Activated CD8-positive, alpha-beta T cell treated with anti-CD3 and anti-CD28 coated beads for 36 hours (primary cell): ENCODE measurements at places on chromosomes 4 and X. TPM values are rescaled to one million over a fixed set of nuclear protein-coding genes. Genes with fewer than 3 reads are reported as not detected.

GRCh38 chr4:20944961-20945360 lies 244.7 kb downstream of the PACRGL start:
- no peaks in the 10 kb centered on the region for H3K36me3 ChIP-seq
- H3K27me3 ChIP-seq: no peaks in the 10 kb centered on the region
- H3K27ac ChIP-seq: no peak overlapping the region

DNA sequence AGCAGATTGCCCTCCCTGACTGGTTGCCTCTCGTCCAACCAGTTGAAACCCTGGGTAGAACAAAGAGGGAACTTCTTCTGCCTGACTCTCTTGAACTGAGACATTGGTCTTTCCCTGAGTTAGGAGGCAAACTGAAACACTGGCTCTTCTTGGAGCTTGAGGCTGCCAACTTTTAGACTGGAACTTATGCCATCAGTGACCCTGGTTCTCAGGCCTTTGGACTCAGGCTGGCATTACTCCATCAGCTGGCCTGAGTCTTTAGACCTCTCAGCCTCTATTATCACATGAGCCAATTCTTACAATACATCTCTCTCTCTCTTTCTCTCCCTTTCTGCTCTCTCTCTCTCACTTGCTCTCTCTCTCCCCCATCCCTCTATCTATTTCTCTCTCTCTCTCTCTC lies 86.4 kb downstream of the EMCN start:
- no peaks in the 10 kb centered on the region for H3K36me3 ChIP-seq
- no peaks in the 10 kb centered on the region for H3K27me3 ChIP-seq
- no peak for DNase-seq
- no peaks in the 10 kb centered on the region for H3K4me1 ChIP-seq

GRCh38 chrX:2559124-2559523 lies 58.3 kb upstream of the DHRSX start:
- no peak overlapping the region for H3K27ac ChIP-seq
- H3K27me3 ChIP-seq: peaks cover 21% of the 10 kb centered on the region
- H3K36me3 ChIP-seq: no peaks in the 10 kb centered on the region
- DNase-seq: no peak

EDNRA gene
- not detected for total RNA-seq

GRCh38 chrX:102835504-102836146 lies 101.4 kb upstream of the RAB40AL start:
- peaks cover 6% of the 10 kb centered on the region for H3K36me3 ChIP-seq
- no peaks in the 10 kb centered on the region for H3K4me1 ChIP-seq
- no peak overlapping the region for H3K27ac ChIP-seq
- DNase-seq: peak; percentile 16

DNA sequence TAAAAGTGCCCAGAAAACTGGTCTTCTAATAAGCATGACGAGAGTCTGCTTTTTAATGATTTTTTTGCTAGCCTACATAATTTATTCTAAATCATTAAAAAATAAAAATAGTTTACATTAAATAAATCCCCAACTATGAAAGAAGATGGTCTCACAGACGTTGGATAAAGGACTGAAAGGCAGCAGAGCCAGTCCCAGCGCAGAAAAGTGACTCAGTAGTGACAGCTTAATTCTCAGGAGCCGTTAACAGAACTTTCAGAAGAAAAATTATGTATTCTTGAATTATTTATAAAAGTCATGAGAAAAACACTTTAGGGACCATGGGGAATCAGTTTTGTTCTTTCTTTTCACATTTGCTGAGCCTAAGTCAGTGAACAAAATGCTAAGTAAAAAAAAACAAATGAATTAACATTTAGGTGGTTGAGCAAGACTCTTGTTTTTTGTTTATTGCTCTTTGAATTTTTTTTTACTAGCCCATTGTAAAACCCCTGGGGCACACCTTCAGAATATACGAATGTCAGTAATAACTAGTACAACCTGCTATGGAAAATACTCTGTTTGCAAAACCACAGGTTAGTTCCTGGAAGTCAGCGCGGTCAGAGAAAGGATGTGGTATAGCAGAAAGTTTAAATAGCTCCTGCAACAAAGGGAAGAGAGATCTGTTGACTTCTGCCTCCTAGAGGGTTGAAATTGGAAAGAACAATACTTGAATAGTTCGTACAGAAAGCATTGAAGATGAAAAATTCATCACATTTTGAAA lies 50.4 kb upstream of the CCDC160 start:
- peak overlapping the region; percentile 74 for H3K4me3 ChIP-seq
- peak overlapping the region; percentile 71 for H3K27ac ChIP-seq
- H3K27me3 ChIP-seq: no peaks in the 10 kb centered on the region
- H3K4me1 ChIP-seq: peaks cover 24% of the 10 kb centered on the region
- DNase-seq: peak; percentile 80
- no peaks in the 10 kb centered on the region for H3K36me3 ChIP-seq

- no peaks in the 10 kb centered on the region for H3K36me3 ChIP-seq
- no peaks in the 10 kb centered on the region for H3K4me1 ChIP-seq
- DNase-seq: no peak
- no peaks in the 10 kb centered on the region for H3K27me3 ChIP-seq
- no peak overlapping the region for H3K4me3 ChIP-seq
- no peak overlapping the region for H3K27ac ChIP-seq
Measured at GRCh38 chr4:52943677-52944076, 81.6 kb downstream of the RASL11B start.

DNA sequence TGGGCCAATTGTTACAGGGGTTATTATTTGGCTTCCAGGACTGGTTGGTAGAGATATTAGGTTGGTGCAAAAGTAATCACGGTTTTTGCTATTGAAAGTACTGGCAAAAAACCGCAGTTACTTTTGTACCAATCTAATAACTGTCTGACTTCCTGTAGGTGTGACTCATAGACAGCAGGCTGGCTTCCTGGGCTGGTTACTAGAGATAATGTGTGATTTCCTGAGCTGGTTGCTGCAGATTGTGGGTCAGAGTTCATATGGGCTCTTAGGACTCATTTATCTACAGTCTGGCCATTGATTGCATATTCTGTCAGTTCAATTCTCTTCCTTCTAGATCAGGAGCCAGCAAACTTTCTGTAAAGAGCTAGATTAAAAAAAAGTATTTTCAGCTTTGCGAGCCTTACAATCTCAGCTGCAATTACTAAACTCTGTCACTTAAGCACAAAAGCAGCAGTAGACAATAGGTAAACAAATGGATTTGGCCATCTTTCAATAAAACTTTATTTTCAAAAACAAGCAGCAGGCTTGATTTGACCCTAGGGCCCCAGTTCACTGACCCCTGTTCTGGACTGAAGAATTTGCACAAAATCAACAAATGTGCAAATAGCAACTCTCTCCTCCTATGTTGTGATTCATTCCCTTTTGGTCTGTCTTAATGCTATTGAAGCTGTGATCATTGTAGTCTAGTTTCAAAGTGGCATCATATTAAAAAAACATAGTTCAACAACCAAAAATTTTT lies 50.8 kb upstream of the BOD1L1 start:
- no peaks in the 10 kb centered on the region for H3K36me3 ChIP-seq
- no peaks in the 10 kb centered on the region for H3K4me1 ChIP-seq
- DNase-seq: no peak
- H3K4me3 ChIP-seq: no peak overlapping the region
- H3K27ac ChIP-seq: no peak overlapping the region

DNA sequence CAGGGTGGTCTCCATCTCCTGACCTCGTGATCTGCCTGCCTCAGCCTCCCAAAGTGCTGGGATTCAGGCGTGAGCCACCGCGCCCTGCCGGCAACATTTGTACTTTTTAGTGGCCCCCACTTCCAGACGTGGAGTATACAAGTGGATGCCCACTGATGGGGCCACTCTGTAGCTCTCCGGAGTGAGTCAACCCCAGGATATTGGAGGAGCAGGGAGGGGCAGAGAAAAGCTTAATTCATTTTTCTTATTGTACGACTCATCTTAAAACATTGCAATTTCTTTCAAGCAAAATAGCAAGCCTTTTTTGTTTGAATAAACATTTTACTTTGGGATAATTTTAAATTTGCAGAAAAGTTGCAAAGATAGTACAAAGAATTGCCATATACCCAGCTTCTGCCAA lies 34.6 kb downstream of the FAM9C start:
- H3K36me3 ChIP-seq: no peaks in the 10 kb centered on the region
- no peak for DNase-seq
- no peak overlapping the region for H3K27ac ChIP-seq
- H3K27me3 ChIP-seq: no peaks in the 10 kb centered on the region

DNA sequence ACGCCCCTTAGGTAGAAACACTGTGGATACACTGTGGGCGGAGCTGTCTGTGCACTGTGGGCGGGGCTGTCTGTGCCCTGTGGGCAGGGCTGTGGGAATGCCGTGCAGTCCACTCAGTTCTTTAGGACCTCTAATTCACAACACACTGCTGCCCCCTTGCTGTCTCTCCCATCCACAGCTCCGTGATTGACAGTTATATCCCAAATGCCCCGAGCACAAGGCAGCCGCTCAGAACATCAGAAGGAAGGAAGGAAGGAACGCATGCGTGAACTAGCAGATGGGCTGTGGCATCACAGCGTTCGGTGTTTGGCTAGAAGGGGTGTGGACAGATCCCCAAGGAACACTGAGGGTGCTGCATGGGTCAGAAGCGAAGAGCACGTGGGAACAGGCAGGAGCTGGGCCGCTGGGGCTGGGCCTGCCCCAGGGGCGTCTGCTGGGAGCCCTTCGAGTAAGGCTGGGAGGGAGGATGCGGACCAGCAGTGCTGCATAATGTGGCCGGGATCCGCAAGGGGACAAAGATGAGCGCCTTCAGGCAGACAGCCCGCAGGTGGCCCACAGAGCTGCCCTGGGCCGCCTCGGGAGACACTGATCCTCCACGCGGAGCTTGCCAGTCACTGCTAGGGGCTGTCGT lies 29.8 kb downstream of the ACOX3 start:
- no peak overlapping the region for H3K4me3 ChIP-seq
- H3K27ac ChIP-seq: no peak overlapping the region
- DNase-seq: no peak
- H3K27me3 ChIP-seq: no peaks in the 10 kb centered on the region
- H3K36me3 ChIP-seq: peaks cover 28% of the 10 kb centered on the region

GRCh38 chrX:138890491-138890890 lies 179.0 kb upstream of the FGF13 start:
- H3K4me1 ChIP-seq: no peaks in the 10 kb centered on the region
- no peak overlapping the region for H3K4me3 ChIP-seq
- H3K27me3 ChIP-seq: no peaks in the 10 kb centered on the region
- H3K27ac ChIP-seq: no peak overlapping the region

KDR gene
- total RNA-seq: not detected

DNA sequence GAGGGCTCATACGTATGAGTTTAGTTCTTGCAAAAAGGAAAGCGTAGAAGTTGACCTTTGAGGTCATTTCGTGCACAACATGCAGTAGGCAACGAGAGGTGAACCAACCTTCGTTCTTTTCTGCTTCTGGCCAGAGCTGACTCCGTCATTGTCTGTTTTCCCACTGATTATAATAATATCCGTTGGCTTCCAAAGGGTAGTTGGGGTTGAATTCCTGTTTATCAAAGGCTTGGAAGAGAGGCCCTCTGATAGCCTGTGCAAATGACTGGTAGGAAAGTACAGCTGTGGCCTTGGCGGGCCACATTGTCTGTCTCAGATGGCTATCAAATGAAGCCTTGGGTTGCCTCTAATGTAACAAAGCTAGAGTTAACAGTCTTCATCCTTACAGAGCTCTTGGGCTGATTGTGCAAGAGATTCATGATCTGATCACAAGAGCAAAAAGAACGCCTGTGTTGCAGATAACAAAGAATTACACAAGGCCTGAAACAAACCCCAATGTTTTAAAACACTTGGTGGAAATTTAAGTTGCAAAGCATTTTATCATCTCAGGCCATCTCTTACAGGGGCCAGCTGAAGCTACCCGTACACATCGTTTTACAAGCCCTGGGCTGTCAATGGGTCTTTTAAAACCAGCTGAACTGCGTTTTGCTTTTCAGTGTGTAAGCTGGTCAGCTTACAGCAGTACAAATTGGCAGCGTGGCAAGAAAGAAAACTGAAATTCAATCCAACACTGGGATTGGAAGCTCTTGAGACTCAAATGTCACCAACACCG lies 46.1 kb upstream of the FAM9C start:
- H3K4me1 ChIP-seq: peaks cover 81% of the 10 kb centered on the region
- peaks cover 1% of the 10 kb centered on the region for H3K36me3 ChIP-seq
- DNase-seq: peak; percentile 46
- peak overlapping the region; percentile 97 for H3K27ac ChIP-seq
- H3K27me3 ChIP-seq: no peaks in the 10 kb centered on the region
- peak overlapping the region; percentile 68 for H3K4me3 ChIP-seq

DNA sequence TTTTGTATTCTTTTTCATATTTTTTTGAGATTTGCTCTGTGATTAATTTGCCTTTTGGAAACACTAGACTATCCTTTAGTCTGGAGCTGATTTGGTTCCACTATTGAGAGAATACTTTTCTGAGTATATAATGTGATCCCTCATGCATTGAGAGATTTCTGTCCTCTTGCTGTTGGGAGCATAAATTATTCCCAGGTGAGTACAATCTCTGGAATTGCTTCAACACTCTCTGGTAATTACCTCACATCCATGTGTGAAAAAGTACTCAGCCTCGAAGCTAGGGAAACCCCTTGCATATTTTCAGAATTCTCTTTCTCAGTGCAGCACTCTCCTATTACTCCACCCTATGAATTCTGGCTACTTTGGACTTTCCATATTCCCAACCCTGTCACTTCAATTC lies 550.0 kb downstream of the RAPGEF2 start:
- H3K27ac ChIP-seq: no peak overlapping the region
- H3K4me1 ChIP-seq: no peaks in the 10 kb centered on the region
- H3K36me3 ChIP-seq: no peaks in the 10 kb centered on the region
- DNase-seq: no peak

GRCh38 chrX:5681159-5681558 lies 547.5 kb downstream of the NLGN4X start:
- H3K36me3 ChIP-seq: no peaks in the 10 kb centered on the region
- no peak overlapping the region for H3K27ac ChIP-seq
- H3K27me3 ChIP-seq: no peaks in the 10 kb centered on the region

GRCh38 chrX:77628294-77629025 lies 157.6 kb downstream of the ATRX start:
- H3K4me3 ChIP-seq: no peak overlapping the region
- peaks cover 8% of the 10 kb centered on the region for H3K4me1 ChIP-seq
- no peaks in the 10 kb centered on the region for H3K27me3 ChIP-seq
- peaks cover 17% of the 10 kb centered on the region for H3K36me3 ChIP-seq
- no peak for DNase-seq

DNA sequence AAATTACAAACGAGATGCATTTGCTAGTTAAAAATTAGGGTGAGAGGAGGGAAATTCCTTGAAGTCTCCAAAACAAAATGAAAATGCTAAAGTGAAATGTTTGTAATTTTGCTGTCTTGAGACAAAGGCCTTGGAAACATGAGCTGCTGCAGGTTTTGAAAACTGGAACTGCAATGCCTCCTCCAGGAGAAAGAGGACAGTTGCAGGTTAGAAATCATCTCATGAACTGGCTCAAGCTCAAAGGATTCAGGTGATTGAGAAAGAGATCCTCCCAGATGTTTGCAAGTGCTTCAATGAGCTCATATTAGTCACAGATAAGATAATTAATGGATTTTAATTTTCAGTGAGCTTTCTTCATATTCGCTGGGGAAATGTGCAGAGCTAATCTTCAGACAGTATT lies 32.4 kb downstream of the SMPX start:
- H3K36me3 ChIP-seq: no peaks in the 10 kb centered on the region
- no peak overlapping the region for H3K4me3 ChIP-seq
- peaks cover 4% of the 10 kb centered on the region for H3K27me3 ChIP-seq
- DNase-seq: no peak
- H3K4me1 ChIP-seq: no peaks in the 10 kb centered on the region
- no peak overlapping the region for H3K27ac ChIP-seq

AP1S2 gene
- total RNA-seq: 28.8 TPM
